Naive thymus-derived CD8-positive, alpha-beta T cell (primary cell): ENCODE measurements at places on chromosomes 4 and X. TPM values are rescaled to one million over a fixed set of nuclear protein-coding genes. Genes with fewer than 3 reads are reported as not detected.

DNA sequence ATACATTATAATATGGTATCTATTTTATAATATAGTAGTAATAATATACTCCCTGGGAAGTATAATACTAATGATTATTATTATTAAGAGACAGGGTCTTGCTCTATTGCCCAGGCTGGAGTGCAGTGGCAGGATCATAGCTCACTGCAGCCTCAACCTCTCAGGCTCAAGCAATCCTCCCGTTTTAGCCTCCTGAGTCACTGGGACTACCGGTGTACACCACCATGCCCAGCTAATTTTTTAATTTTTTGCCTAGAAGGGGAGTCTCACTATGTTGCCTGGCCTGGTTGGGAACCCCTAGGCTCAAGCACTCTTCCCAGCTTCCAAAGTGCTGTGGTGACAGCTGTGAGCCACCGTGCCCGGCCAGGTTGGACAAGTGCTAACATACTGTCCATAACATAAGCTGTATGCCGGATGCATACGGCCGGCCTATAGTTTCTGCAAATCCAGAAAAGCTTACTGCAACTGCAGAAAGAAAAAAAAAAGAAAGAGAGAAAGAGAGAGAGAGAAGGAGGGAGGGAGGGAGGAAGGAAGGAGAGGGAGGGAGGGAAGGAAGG, 94.2 kb upstream of the PPP2R3B start:
- no peak for DNase-seq

Gene SLC4A4
- 0.13 TPM for polyA plus RNA-seq

GRCh38 chr4:124566030-124566429, 146.5 kb downstream of the ANKRD50 start:
- DNase-seq = no peak

GRCh38 chrX:71543316-71543715, 10.4 kb downstream of the OGT start:
- no peak for DNase-seq

Gene CEP44
- 7.6 TPM for polyA plus RNA-seq

DNA sequence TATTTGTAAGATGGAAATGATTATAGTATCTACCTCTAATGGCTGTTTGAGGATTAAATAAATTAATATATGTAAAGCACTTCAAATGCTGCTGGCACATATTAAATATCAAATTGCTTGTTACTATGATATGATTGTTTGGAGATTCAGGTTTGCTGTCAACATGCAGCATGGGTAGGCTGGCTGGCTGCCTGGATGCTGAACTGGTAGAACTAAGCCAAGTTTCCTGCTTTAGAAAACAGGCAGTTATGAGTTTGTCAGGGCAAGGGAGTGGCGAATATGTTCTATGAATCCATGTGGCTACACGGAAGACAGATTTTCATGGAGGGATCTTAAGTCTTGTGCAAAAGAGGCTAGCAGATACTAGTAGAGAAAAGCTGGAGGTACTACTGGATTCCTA, 239.6 kb downstream of the GBA3 start:
- no peak for DNase-seq

Gene TCP11X2
- not detected for polyA plus RNA-seq

Gene NEIL3
- polyA plus RNA-seq = not detected

Gene USP26
- not detected for polyA plus RNA-seq

DNA sequence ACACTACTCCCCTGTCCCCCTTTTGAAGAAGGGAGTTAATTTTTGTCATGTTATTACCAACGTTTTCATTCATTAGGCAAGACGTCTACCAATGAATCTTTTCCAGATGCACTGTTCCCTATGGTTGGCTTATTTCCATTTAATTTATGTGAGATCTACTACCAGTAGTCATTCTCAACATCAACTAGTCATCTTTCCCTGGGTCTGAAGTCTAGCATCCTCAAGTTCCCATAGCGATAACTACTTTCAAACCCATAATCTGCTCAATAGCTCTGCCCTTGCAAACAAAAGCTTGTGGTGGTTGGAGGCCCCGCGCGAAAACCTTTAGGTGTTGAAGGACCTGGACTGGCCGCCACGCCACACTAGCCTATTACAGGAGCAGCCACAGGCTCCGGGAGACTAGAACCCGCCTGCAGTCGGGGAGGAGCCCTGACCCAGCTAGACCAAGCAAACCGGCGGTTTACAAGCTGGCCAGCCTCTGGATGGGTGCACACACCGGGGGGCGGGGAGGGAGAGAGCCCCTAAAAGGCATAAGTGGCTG, 746 bp downstream of the PPAT start:
- no peak for DNase-seq

DNA sequence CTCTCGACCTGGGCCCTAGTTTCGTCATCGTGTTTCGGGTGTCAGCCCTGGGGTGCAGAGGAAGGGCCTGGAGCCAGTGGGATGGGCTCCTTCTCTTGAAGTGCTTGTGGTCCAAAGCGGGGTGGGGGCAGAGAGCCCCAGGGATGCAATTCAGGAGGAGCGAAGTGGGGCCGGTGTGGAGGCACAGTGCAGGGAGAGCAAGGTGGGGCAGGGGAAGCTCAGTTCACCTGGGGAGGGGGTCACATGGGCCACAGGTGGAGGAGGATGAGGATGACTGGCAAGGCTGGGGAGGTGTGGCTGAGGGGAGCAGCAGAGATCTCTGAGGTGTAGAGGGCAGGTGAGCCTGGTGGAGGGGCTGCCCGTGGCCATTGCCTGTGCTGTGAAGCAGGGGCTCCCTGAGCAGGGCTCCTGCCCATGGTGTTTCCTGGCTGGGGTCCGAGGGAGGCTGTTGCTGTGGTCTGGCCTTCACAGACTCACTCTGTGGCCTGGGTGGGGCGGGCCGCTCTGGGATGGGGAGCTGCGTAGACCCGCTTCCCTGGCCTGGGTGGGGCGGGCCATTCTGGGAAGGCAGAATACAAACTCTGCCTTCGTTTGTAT, 6.9 kb downstream of the SORCS2 start:
- DNase-seq = no peak

Gene CXorf49
- not detected for polyA plus RNA-seq

- no peak for DNase-seq
Measured at GRCh38 chr4:101818362-101818761, 27.8 kb downstream of the BANK1 start.

- peak; percentile 45 for DNase-seq
Measured at GRCh38 chr4:112234952-112235609, 3.5 kb downstream of the AP1AR start.

DNA sequence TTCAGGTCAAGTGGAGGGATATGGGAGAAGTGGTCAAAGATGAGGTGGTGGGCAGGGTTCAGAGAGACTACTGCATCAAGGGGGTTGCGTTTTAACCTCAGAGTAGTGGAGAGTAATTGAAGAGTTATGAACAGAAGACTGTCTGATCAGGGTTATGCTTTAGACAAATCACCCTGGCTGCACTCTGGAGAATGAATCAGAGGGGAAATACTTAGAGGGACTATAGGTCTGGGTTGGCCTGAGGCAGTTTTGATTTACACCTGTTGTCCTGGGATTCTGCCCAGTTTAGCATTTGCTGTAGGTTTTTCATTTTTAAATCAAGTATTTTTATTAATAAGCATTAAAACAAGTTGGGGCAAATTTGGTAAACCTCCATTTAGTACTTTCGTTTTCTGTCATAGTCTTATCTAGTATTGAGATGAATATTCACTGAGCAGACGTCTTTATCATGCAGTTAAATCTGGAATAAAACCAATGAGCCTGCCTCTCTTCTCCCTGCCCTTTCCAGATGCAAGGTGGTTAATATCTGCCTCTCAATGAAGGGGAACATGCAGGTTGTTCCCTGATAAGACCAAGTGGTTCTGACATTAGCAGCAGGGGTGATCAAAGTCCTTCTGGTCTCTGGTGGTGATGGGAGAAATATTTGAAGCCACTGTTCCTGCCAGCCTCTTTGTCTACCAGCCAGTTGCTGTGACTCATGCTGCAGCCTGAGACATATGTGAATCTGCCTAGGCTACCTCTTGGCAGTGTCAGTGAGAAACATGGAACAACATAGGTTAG, 116.0 kb upstream of the RPS6KA3 start:
- no peak for DNase-seq

- no peak for DNase-seq
Measured at GRCh38 chr4:17646693-17647092, 32.3 kb downstream of the MED28 start.

Gene ERAS
- polyA plus RNA-seq = not detected

- DNase-seq = no peak
Measured at GRCh38 chr4:174702979-174703478, 126.0 kb downstream of the GLRA3 start.

GRCh38 chr4:73676861-73677323, 56.7 kb upstream of the RASSF6 start:
- no peak for DNase-seq

DNA sequence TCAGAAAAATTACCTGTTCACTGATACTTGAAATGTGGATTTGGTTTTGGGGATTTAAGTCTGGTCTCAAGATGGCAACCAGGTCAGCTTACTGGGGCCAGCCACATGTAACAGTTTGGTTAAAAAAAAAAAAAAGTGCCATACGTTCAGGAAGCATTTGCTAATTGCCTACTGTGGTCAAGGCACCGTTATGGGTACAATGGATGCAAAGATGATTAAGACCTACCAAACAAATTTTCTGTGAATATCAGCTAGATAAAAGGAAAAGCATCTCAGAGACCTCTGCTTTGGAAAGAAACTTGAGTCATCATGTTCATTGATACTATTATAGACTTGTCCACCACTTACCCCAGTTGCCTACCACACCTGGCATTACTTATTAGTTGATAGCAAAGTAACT, 80.9 kb downstream of the FNIP2 start:
- no peak for DNase-seq

DNA sequence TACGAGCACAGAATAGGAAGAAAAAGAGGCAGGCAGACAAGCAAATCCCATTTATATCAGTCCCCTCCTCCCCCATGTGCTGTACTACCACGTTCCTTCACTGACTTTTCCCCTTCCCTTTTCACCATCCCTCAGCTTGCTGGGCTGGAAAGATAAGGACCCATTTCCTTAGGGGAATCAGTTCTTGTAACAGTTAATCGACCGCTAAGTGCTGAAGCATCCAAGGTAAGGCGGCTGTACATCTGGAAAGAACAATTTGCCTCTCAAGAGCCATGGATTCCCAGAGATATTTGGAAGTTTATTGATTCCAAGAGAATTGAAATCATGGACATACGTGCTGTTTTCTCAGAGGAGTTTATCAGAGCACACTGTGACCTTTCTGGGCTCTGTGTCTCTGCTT, 1688.0 kb downstream of the STIM2 start:
- DNase-seq = no peak

Gene EGFL6
- polyA plus RNA-seq = not detected

GRCh38 chr4:67885762-67886161, 2.0 kb upstream of the TMPRSS11D start:
- DNase-seq = no peak

DNA sequence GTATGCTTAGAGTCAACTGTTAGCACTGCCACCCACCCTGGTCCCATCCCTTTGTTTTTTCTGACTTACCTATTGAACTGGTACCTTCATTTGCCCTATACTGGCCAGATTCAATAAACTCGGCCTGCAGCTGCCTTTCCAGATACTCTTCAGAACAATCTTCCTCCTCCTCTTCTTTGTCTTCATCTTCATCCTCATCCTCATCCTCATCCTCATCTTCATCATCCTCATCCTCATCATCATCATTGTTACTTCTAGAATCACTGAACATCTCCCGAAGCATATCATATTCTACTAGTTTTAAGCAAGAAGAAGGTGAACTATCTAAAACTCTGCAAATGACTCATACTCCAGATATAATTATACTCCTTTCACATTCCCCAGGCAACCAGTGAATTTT, 14.9 kb downstream of the TAF7L start:
- DNase-seq = no peak

GRCh38 chr4:73693811-73694210, 46.6 kb upstream of the CXCL8 start:
- no peak for DNase-seq

GRCh38 chrX:152652467-152652866, 14.8 kb downstream of the GABRQ start:
- DNase-seq = no peak

Gene EREG
- polyA plus RNA-seq = not detected

DNA sequence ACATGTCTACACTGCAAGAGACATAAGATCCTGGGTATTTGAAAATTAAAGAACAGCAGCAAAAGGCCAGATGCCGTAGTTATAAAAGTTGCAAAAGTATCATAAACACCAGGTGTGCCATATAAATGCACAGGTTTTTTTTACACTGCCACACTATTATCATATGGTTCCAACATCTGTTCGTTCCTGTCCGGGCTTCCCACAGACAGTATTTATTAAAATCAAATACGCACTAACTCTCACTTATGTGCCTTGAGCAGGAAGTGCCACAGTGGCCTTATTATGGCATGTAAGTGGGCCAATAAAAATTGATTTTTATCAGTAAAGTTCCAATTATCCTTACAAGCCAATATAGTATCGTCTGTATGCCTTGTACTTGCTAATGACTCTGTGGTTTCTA, 873.2 kb downstream of the RPA4 start:
- DNase-seq = no peak

- no peak for DNase-seq
Measured at GRCh38 chrX:75276666-75277065, 2.8 kb downstream of the UPRT start.

Gene MAGEA1
- not detected for polyA plus RNA-seq

- no peak for DNase-seq
Measured at GRCh38 chrX:41302370-41302769, 31.6 kb upstream of the DDX3X start.

Gene RADX
- 2.1 TPM for polyA plus RNA-seq

GRCh38 chr4:90889171-90889570, 762.0 kb downstream of the CCSER1 start:
- DNase-seq = no peak

Gene GDPD2
- not detected for polyA plus RNA-seq

- DNase-seq = no peak
Measured at GRCh38 chr4:4791299-4792111, 68.0 kb upstream of the MSX1 start.

DNA sequence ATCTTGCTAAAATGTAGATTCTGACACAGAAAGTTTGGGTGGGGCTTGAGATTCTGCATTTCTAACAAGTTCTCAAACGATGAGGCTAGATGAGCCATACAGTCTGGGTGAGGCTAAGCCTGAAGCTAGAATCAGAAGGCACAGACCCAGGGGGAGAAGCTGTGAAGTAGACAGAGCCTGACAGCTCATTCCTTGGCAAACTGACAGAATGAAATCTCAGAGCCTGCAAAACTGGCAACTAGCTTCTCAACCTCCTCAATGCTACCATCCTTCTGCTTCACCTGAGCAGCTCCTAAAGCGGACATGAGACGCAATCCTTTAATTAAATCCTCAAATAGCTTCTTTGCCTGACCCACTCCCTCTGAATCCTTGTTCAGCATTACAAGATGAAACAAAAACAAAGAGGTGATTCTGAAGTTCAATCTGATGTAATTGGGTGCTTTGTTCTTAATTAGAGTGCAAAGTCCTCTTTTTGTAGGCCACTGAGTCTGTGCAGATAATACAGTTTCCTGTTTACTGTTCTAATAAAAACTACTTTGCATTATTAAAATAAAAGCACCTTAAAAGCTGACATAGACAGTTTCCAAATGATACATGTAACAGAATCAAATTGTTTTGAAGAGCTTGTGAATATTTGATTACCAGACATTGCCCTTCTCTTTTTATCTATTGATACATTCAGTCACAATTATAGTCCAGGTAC, 71.0 kb upstream of the BMP2K start:
- no peak for DNase-seq
